ENCODE measurements at places on chromosomes 1 and 21. TPM values are rescaled to one million over a fixed set of nuclear protein-coding genes. Genes with fewer than 3 reads are reported as not detected.

- peak; percentile 8 for DNase-seq
Observed at GRCh38 chr1:93414749-93415148, 33.2 kb upstream of the FNBP1L start.

DNA sequence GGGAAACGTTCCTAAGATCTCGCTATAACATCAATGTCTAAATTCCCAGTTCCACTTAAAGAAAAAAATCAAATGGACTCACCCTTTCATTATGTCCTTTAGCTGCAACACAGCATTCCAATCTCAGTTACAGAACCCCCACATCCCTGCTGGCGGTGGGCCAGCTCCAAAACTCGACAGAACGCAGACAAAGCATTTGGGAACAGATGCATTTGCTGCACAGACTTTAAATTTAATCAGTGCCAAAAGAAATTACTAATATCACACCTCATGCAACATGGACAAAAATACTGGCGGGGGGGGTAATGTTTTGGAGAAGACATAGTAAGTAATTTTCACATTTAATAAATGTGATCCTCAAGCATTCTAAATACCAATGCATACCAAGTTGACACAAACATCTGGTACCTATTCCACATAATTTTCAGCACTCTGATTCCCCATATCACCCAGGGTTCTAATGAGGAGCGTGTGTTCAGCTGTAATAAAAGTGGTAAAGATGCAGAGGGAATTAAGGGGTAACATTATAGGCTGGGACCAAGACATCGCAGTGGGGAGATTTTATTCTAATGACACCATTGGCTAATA is 79.7 kb downstream of the TGFBR3 start:
- DNase-seq: no peak

DNA sequence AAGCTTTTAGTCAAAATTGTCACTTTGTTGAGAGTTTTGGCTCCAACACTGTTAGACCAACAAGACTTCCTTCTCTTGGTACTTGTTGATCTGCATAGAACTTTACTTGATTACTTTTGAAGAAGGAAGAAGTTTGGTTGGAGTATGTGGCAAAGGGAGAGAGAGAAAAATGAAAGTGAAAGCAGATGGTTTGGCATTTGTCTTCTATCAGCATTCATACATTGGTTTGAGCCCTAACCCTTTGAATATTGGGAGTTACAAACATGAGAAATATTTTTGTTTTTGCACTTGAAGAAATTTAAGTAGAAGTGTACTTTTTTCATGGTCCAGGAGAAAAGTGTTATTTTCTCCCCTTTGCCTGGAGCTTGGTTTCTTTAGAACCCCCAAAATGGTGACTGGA is 169.8 kb downstream of the ADGRL4 start:
- no peak for DNase-seq

GRCh38 chr1:32307324-32307723 is 15.4 kb downstream of the HDAC1 start:
- no peak for DNase-seq

DNA sequence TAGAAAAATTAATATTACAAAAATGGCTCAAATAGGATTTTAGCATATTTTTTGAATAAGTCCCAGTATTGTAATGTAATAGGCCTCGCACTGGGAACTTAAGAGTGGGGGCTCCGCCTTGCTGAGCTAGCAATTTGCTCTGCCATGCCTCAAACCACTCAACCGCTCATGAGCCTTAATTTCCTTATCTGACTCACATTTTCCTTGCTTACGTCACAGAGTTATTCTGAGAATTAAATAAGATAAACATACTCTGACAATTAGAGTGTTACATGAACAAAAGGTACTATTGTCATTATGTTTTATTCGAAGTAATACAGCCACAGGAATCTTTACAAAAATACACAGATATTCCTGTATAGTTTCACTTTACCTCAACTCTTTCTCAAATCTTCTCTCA is 108.1 kb downstream of the SLC44A5 start:
- DNase-seq: no peak

RABGGTB gene
- 8.9 TPM for polyA plus RNA-seq

SEMA4A gene
- 32.0 TPM for polyA plus RNA-seq

PYHIN1 gene
- polyA plus RNA-seq: 4.2 TPM

Measured in naive B cell (primary cell).